Brain microvascular endothelial cell (primary cell): ENCODE measurements at places on chromosomes 1 and 21.

DNA sequence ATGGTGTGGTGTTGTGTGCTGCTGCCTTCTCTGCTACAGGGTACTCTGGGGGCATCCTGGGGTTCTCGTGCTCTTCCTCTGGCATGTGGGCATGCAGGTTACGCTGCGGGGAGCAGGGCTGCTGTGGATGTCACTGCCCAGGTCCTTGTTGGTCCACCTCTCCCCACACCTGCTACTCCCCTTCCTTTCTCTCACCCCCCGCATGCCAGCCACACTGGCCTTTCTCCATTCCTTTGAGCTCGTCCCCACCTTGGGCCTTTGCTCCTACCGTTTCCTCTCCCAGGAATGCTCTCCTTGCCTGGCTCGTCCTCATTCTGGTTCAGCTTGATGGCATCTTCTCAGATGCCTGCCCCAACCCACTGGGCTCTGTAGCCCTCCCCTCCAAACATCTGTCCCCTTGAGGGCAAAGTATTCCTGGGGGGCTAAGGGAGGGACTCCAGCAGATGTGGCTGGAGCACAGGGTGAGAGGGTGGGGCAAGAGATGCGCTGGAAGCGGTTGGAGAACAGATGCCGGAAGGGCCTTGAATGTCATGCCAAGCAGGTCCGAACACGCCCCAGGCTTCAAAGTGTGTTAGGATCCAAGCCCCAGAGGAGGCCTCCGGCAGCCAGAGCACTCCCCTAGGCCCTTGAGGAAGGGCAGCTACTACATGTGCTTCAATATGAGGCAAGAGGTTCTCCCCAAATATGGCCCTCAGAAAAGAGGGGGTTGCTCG lies 23.4 kb downstream of the DMRTB1 start:
- DNase-seq: no peak

GRCh38 chr1:172793823-172794222 lies 134.9 kb downstream of the FASLG start:
- DNase-seq: no peak

GRCh38 chr1:107430540-107431228 lies 289.8 kb downstream of the NTNG1 start:
- peak; percentile 33 for DNase-seq

DNA sequence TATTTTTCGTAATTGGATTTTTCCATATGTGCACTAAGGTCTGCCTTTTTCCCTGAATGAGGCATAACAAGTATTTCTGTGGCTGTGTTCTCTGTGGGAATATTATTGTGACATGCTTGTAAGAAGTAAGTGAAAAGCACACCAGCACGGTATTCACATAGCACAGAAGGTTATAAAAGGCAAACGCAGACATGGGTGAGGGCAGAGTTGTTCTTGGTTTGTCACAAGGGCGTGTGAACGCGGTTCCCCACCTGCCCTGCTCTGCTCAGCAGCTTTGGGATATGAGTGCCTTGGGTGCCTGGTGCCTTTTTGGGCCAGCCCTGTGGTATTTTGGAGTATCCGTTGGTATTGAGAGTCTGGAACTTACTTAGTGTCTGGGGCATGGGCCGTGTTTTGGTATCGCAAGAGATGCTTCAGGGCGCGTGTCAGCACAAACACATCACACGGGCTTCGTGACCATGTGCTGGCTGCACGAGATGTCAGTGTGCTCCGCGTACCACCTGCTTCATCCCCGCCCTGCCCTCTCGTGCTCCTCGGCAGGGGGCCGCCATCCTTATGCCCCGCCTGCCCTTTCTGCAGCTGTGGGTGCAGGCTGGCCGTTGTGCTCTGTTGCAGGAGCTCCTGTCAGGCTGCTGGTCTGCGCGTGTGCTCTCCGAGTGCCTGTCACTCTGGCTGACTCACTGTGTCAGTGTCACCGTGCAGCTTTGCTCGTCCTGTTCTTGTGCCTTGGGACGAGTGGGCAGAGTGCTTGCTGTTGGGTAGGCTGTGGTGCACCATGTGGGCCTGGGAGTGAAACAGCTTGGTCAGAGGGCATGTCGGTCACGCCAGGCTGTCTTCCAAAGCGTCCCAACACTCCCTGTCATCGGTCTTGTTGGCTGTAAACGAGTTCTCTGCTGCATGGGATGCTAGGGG lies 15.0 kb downstream of the SKI start:
- DNase-seq: no peak

DNA sequence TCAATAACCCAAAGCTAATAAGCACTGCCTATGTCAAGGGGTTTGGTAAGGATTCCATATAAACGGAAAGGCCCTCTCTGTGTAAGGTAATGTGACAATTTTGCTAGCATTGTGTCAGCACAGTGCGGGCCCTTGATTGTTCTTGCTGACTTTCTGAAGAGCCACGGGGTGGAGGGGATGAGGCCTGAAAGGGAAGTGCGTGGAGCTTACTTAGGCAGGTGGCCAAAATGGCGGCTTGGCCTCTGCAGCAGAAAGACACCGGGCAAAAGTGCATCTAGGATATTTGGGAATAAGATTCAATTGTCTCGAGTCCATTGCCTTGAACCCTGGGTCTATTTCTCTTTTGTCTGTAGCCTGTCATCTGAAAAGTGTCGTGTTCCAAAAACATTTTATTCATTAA lies 114.3 kb downstream of the TGFB2 start:
- DNase-seq: no peak

GRCh38 chr21:33290441-33290840 lies 24.3 kb downstream of the IL10RB start:
- DNase-seq: no peak

DNA sequence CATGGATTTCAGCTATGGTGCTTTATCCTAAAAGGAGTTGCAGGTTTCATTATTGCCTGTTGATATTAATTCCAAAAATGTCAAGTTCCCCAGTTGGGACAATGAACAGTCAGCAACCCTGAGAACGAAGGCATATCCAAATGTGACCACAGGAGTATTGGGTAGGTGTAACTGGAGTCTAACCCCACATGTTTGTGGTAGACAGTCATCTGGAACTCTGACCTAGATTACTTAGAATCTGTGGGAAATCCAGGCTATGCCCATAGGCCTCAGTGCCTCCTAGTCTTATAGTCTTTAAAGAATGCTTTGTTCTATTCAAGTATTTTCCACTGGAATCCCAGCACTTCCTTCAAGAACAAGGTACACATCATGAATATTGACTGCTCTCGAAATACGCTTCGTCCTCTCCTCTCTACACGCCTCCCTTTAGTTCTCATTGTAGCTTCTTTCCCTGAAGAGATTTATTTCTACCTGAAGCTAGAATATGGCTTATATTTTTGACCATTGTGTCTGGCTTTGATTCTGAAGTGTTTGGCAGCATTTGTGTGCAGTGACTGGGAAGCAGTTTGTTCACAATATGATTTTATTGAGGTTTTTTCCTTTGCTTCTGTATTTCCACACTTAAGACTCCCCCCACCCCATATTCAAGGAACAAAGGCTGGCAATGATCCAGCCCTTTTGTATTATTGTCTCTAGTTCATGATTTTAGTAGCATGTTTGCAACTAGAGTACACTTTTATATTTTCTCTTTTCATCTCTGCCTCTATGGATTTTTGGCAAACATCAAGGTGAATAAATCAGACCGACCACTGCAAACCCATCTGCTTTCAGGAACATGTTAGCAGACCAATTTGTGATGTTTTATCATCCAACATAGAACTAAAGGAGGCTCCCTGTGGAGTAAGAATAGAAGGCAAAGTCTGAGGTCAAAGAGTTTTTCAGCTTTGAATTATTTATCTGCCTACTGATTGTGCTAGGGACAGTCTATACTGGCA lies 178.6 kb downstream of the GPR52 start:
- peak; percentile 64 for DNase-seq

DNA sequence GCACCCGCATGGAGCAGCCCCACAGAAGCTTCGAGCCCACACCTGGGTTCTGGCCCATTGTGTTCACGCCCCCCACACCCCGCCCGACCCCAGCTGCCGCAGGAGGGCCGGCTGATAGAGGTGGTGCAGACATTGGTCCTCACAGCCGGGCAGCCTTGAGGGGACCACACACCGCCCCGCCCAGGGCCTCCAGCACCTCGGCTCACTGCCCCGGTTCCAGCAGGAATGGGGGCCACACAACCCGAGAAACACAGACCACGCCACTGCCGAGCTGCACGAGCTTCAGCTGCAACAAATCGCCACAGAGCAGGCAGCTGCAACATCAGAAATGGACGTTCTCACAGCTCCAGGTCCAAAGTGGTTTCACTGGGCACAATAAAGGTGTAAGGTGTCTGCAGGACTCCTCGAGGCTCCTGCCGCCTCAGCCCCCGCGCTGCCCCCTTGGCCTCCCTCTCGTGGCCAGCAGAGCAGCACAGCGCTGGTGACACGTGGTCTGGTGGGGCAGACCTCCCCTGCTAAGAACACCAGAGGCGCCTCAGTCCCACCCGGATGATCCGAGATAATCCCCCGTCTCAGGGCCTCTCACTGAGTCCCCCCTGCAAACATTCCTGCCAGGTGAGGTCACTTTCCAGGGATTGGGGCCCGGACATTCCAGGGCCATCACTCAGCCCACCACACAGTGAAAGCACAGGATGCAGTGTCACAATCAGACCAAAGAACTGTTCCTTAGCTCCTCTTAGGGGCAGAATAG lies 62.3 kb upstream of the ADARB1 start:
- peak; percentile 88 for DNase-seq

GRCh38 chr1:215417122-215417521 lies 150.0 kb upstream of the KCTD3 start:
- DNase-seq: no peak

DNA sequence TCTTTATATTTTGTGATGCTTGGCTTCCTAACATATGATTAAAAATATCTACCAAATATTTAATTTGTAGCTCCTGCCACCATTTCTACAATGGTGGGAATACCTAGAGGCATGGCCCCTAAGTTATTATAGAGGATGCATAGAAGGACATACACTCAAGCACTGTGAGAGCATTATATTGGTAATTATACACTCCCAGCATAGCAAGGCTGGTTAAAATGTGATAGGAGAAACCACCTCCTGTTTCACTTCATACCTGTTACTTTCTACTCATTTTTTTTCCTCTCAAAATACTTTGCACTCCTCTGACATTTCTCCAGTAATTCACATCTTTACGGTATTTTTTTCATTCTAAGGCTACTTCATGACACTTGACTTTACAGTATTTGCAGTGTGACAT lies 92.9 kb downstream of the HS2ST1 start:
- no peak for DNase-seq

GRCh38 chr1:117237726-117238381 lies 27.1 kb upstream of the VTCN1 start:
- no peak for DNase-seq

- no peak for DNase-seq
Measured at GRCh38 chr1:35461966-35462651, 95.1 kb downstream of the KIAA0319L start.

GRCh38 chr1:8083739-8084484 lies 57.8 kb upstream of the ERRFI1 start:
- DNase-seq: peak; percentile 70

DNA sequence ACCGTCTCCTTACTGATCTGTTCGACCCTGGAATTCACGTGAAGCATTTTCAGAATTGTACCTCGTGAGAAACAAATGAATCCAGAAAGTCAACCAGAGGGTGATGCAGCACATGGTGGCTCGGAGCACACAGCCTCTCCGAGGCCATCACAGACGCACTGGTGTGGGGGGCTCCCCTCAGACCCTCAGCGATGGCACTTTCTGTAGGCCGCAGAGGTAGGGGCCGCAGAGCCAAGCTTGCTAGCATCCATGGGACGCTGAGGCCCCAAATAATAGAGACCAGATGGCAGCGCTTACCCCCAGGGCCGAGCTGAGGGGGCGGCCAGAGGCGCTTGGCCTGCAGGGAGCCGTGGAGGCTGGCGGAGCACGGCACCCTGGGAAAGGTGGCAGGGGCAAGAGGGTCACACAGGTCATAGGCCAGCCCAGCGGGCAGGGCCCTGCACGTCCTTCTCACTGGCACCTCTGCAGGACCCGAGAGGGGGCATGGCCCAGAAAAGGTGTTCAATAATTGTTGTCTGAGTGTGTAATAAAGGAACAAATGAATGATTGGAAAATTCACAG lies 28.1 kb upstream of the COL6A2 start:
- DNase-seq: no peak

DNA sequence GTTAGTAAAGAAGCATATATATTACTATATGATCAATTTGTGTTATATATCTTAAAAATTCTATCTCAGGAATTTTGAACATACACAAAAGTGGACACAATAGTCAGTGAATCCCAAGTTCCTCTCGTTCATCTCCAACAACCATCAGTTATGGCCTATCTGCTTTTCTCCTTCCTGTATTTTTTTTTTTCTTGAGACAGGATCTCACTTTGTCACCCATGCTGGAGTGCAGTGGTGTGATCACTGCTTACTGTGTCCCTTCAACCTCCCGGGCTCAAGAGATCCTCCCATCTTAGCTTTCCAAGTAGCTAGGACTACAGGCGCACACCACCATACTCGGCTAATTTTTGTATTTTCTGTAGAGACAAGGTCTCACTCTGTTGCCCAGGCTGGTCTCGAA lies 9.4 kb downstream of the SPEN start:
- DNase-seq: no peak

DNA sequence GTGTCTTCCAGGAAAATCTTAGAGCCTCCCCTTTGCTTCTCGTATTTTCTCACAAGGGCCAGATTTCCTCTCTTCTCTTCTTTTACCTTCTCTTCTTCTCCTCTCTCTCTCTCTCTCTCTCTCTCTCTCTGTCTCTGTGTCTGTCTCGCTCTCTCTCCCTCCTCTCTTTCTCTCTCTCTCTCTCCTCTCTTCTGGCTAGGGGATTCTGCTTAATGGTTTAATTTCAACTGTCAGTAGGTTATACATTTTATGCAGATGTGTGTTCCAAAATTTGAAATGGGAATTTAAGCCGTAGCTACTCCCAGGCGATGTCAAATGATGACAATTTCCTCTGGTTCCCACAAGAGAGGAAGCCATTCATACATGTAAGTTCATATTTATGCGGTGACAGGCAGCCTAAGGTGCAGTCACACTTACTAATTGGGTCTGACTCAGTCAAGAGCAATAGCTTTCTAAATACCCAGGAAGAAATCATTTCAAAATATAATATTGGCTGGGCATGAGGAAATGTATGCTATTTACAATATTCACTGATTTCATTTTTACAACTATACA lies 1.4 kb downstream of the DSCAM start:
- no peak for DNase-seq

- DNase-seq: no peak
Measured at GRCh38 chr1:109484519-109484975, 842 bp downstream of the ATXN7L2 start.

DNA sequence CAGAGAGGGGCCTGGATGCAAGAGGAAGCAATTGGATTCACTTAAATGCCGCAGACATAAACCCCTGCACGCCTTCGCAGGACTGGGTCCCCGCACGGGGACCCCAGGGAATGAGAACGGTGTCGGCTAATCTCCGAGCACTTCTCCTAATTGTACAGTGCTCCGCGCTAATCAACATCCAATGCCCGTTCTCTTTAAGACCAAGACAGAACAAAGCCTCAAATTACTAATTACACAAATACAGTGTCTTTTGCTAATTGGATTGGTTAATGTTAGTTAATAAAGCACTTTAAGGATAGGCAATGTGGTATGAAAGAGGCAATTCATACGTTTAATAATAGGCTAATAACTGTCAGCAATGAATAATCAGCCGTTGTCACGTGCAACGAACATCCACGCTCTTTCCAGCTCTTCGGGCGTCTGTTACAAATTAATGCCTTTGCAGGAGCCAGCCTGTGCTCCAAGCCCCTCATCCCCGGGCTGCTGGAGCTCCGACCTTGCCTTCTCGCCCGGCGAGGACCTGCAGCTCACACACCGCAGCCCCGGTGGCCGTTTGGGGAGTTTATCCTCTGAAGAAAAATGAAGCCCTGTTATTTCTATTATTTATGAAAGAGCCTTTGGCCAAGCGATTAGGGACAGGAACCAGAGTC lies 157.8 kb downstream of the PRDM16 start:
- DNase-seq: no peak

GRCh38 chr1:203537806-203538464 lies 44.0 kb downstream of the OPTC start:
- peak; percentile 41 for DNase-seq

GRCh38 chr1:244980605-244981004 lies 116.3 kb upstream of the HNRNPU start:
- DNase-seq: no peak
